ENCODE measurements at places on chromosomes 6 and 20.
A peak's percentile ranks its signal among the peaks of the same experiment; 100 is the strongest.

- no peak for DNase-seq
These were observed 242.1 kb downstream of the MAFB start for GRCh38 chr20:40446888-40447287.

- no peak for DNase-seq
These were observed 7.7 kb upstream of the CDK5RAP1 start for GRCh38 chr20:33408716-33409654.

GRCh38 chr6:149031859-149032598 lies 285.2 kb downstream of the UST start:
- peak; percentile 44 for DNase-seq

DNA sequence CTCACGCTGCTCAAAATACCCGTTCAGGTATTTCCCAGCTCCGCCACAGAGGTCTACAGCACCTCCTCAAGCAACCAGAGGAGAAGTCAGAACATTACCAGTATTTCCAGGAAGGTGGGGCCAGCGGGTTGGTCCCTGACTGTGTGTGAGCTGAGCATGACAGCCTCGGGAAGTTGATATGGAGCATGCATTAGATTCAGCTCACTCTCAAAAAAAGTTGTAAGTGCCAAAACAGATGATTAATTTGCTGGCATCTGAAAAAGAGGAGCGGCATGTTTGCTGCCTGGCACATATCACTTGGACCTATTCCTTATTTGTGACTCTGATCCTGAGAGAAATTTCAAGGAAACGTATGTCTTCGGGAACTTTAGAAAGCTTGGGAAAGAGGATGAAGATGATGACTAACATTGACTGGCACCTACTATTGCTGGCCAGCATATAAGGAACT lies 32.3 kb downstream of the ELOVL2 start:
- DNase-seq: no peak

- DNase-seq: no peak
These were observed 733.9 kb downstream of the CBLN4 start for GRCh38 chr20:55271371-55271770.

GRCh38 chr6:13924146-13924948 lies 405 bp upstream of the RNF182 start:
- DNase-seq: peak; percentile 55

Data from stimulated activated naive CD8-positive, alpha-beta T cell treated with anti-CD3 and anti-CD28 coated beads, Interleukin-15, Interleukin-2, amounts not matched to agents 100 U/mL and 50 U/mL, for 24 hours (primary cell).